Vein endothelial cell (primary cell): ENCODE measurements at places on chromosomes 13 and 19. TPM values are rescaled to one million over a fixed set of nuclear protein-coding genes. Genes with fewer than 3 reads are reported as not detected.

The ZNF132 gene
- 7.3 and 7.5 TPM in 2 replicates for total RNA-seq

The CD177 gene
- total RNA-seq = under 0.01 and 0.10 TPM in 2 replicates

The MCF2L gene
- total RNA-seq = under 0.01 and 0.98 TPM in 2 replicates

The ZNF221 gene
- total RNA-seq = 5.9 and 6.0 TPM in 2 replicates

The C19orf73 gene
- total RNA-seq = 0.48 TPM in 1 of 2 replicates, not detected in the other

The MADCAM1 gene
- under 0.01 and 0.10 TPM in 2 replicates for total RNA-seq

The C1QTNF9B gene
- not detected in 2 replicates for total RNA-seq

The CEACAM8 gene
- total RNA-seq = not detected in 2 replicates

The SBK3 gene
- total RNA-seq = under 0.01 and 0.10 TPM in 2 replicates

The COL4A1 gene
- total RNA-seq = 997 and 1,365 TPM in 2 replicates

The ECSIT gene
- 24.6 and 35.6 TPM in 2 replicates for total RNA-seq

The CCDC122 gene
- total RNA-seq = 2.9 and 7.0 TPM in 2 replicates

The EID2 gene
- total RNA-seq = 9.6 and 11.8 TPM in 2 replicates

The IZUMO4 gene
- 0.96 and 2.0 TPM in 2 replicates for total RNA-seq

The CEACAM21 gene
- total RNA-seq = 4.9 and 12.2 TPM in 2 replicates

The IZUMO2 gene
- total RNA-seq = not detected in 2 replicates
